NCI-H226 (cell line): ENCODE measurements at places on chromosomes 1 and 21.

DNA sequence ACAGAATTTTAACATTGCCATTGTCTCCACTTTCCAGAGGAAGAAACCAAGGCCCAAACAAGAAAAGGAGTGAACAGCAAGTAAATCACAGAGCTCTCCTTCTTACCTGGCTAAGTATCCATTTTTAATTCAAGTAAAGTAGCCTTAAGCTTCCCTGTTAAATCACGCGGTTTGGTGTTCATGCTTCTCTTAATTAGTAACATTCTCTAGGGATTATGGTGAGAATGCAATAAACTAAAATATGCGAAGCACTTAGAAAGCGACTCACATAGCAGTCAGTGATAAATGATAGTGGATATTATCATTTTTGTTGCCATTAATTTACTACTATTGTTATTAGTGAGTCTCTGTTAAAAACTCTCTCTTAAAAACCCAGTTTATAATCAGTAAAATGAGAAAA is 630.5 kb upstream of the TMPRSS15 start:
- no peak for DNase-seq

DNA sequence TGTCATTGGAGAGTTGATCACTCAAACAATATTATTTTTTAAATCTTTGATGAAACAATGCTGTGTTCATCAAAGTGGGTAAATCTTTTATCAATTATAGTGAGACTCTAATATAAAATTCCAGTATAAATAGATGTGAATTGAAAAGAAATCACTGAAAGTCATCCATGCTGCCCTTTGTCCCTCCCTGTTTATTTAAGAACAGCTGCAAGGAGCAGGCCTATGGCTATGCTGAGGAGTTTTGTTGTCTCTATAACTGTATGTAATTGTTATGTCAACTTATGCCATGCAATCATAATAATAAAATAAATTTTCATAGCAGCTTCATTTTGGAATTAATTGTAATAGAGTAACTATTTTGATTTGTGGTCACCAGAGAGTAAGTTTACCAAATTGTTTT is 1272.4 kb upstream of the ADGRL4 start:
- no peak for DNase-seq

- no peak for DNase-seq
These were observed 78.1 kb upstream of the CSF3R start for GRCh38 chr1:36560621-36561360.

DNA sequence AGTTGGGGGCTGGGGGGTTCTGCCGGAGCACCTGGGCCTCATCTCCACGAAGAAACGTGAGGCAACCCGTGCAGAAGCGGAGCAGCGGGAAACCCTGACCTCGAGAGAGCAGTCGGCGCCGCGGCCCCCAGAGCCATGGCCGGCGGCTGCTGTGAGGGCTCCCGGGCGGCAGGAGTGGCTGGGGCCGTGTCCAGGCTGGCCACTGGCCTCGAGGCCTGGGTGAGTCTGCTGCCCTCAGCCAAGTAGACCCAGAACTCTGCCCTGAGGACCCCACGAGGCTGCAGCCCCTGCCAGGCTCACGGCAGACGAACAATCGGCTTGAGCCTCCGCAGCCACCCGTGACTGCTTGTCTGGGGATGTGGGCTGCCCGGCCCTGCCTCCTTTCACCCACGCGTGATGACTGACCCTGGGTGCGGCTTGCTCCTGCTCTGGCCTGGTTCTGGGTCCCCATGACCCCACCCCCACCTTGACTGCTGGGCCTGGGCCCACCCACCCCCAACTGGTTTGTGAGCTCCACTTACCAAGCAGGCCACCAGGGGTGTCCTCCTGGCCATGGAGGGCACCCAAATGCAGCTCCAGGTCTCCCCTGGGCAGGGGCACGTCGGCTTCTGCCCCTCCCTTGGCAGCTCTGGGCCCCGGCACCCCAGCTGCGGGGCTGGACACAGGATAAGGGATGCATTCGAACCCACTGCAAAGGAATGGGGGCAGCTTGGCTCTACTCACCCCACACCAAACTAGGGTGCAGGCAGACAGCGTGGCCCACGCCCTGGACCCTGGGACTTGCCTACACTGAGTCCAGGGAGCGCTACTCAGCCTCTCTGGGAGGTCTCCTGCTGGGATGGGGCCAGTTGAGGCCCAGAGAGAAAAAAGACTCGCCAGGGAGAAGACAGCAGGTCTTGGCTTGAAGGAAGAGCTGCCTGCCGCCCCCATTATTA is 34.2 kb downstream of the MORN1 start:
- DNase-seq, result no peak

DNA sequence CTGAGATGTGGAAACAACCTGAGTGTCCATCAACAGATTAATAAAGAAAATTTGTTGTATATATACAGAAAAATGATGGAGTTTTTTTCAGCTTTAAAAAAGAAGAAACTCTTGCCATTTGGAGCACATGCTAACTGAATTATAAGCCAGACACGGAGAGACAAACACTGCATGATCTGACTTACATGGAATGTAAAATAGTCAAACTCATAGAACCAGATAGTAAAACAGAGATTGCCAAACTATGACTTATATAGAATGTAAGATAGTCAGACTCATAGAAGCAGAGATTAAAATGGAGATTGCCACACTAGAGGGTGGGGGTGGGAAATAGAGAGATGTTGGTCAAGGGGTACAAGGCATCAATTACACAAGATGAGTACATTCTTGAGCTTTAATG is 1786.6 kb downstream of the PLA2G4A start:
- peak; percentile 48 for DNase-seq

- peak; percentile 8 for DNase-seq
These were observed 236.4 kb downstream of the USH2A start for GRCh38 chr1:216186816-216187215.

DNA sequence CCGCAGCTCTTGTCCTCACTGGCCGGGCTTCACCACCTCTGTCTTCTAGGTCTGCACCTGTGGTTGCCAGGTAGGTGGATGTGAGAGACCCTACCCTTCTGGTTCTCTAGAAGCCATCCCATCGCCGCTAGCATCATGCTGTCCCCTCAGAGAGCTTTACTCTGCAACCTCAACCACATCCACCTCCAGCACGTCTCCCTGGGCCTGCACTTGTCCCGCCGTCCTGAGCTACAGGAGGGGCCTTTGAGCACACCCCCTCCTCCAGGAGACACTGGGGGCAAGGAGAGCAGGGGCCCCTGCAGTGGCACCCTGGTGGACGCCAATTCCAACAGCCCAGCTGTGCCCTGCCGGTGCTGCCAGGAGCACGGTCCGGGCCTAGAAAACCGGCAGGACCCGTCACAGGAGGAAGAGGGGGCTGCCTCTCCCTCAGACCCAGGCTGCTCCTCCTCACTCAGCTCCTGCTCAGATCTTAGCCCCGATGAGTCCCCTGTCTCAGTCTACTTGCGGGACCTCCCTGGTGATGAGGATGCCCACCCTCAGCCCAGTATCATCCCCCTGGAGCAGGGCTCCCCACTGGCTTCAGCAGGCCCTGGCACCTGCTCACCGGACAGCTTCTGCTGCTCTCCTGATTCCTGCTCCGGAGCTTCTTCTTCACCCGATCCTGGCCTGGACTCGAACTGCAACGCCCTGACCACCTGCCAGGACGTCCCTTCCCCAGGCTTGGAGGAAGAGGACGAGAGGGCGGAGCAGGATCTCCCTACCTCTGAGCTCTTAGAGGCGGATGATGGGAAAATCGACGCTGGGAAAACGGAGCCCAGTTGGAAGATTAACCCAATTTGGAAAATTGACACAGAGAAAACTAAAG is 1.2 kb downstream of the RUSC1 start:
- DNase-seq, result no peak

- DNase-seq, result peak; percentile 40
These were observed 6.5 kb upstream of the SYNC start for GRCh38 chr1:32709075-32709474.

GRCh38 chr1:65758128-65758527 is 34.6 kb upstream of the PDE4B start:
- peak; percentile 13 for DNase-seq

- DNase-seq, result no peak
These were observed 750 bp downstream of the SYNJ1 start for GRCh38 chr21:32726839-32727686.

GRCh38 chr1:19057182-19057779 is 100.8 kb upstream of the IFFO2 start:
- DNase-seq, result no peak

DNA sequence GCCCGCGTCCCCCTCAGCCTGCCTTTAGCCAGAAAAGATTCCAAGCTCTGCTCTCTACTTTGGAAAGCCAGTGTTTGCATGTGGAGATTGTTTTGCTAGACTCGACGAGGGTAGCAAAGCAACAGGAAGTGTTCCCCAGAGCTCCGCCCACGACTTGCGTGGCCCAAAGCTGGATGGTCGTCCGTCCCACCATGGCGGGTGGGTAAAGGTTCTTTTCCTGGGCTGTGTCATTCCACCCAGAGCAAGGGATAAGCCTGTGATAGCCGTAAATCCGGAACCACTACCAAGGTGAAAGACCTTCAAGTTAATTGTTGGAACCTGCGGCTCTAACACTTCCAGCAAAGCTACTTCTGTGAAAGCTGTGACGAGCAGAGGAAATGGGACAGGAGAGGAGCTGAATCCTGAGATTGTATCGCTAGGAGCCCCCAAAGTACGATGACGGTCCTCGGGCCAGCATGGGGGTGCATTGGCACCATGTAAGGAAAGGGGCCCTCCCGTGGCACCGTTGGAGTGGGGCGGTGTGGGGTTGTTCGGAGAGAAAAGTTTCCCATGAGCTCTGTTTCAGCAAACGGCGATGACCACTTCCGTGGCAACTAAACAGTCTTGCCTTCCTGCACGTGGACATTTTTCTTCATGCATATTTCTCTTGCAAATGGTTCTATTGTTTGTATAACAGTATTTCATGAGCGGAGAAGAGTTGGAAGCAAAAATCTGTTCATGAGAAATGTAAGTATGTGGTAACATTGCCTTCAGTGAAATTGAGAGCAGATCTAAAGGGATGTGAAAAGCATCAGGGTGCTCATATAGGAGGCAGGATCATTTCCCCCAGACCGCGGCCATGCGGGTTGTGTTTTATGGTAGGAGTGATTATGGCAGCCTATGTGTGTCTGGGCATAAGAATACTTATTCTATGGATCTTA is 8.4 kb downstream of the MX2 start:
- no peak for DNase-seq

DNA sequence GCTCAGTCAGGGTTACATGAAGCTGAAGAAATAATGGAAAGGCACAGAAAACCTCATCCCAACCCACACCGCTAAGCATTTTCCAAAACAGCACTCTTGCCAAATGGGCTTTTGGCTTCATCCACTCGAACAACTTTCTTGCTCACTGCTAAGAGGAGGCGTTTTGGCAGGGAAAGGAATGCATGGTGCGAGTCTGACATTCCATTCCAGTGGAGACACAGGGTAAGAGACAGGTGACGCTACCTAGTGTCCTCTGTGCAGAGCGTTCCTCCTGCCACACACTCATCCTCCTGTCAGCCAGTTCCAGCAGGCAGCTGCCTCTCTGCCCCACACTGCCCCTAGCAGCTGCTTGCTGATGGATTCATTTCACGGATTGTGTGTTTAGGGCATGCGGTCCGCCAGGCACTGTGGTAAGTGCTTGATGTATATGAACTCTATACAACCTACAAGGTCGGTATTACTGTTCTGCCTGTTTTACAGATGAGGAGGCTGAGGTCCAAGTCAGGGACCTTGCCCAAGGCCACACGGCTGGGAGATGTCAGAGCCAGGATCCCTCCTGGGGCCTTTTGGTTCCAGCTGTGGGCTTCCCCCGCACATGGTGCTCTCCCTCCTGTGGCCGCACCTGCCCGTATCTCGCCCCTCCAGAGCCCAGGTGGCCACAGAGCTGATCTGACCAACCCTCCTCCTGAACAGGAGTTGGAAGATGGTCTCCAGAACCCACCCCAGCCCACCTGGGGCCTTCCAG is 25.7 kb upstream of the BACE2 start:
- peak; percentile 91 for DNase-seq
